ENCODE measurements at places on chromosomes 2 and 18. TPM values are rescaled to one million over a fixed set of nuclear protein-coding genes. Genes with fewer than 3 reads are reported as not detected.

ADGRF3 gene
- total RNA-seq: not detected

HOXD8 gene
- not detected for total RNA-seq

SERPINB7 gene
- not detected for total RNA-seq

TIGD1 gene
- total RNA-seq: 2.5 TPM

SMYD1 gene
- total RNA-seq: not detected

HOXD10 gene
- total RNA-seq: not detected

ORC2 gene
- total RNA-seq: 9.2 TPM

TGFA gene
- total RNA-seq: not detected

HOXD1 gene
- not detected for total RNA-seq

PCARE gene
- total RNA-seq: not detected

INHA gene
- total RNA-seq: 0.26 TPM

FLACC1 gene
- 0.43 TPM for total RNA-seq

NRP2 gene
- 41.9 TPM for total RNA-seq

GFPT1 gene
- total RNA-seq: 34.4 TPM

ARHGAP25 gene
- 0.47 TPM for total RNA-seq

HMSD gene
- total RNA-seq: not detected

TRABD2A gene
- total RNA-seq: 6.8 TPM

PSMA8 gene
- not detected for total RNA-seq

EIF2AK2 gene
- 21.9 TPM for total RNA-seq

MBD2 gene
- total RNA-seq: 112 TPM

HSPE1 gene
- 102 TPM for total RNA-seq

SLC16A14 gene
- total RNA-seq: 6.1 TPM

COLEC12 gene
- total RNA-seq: 144 TPM

RAD51AP2 gene
- not detected for total RNA-seq

DQX1 gene
- 0.16 TPM for total RNA-seq

LGALSL gene
- 1.7 TPM for total RNA-seq

FAM110C gene
- total RNA-seq: not detected

RGPD3 gene
- under 0.01 TPM for total RNA-seq

HOXD13 gene
- not detected for total RNA-seq

RTP5 gene
- not detected for total RNA-seq

All from bronchial smooth muscle cell (primary cell).